ENCODE measurements at places on chromosomes 7 and 10.

DNA sequence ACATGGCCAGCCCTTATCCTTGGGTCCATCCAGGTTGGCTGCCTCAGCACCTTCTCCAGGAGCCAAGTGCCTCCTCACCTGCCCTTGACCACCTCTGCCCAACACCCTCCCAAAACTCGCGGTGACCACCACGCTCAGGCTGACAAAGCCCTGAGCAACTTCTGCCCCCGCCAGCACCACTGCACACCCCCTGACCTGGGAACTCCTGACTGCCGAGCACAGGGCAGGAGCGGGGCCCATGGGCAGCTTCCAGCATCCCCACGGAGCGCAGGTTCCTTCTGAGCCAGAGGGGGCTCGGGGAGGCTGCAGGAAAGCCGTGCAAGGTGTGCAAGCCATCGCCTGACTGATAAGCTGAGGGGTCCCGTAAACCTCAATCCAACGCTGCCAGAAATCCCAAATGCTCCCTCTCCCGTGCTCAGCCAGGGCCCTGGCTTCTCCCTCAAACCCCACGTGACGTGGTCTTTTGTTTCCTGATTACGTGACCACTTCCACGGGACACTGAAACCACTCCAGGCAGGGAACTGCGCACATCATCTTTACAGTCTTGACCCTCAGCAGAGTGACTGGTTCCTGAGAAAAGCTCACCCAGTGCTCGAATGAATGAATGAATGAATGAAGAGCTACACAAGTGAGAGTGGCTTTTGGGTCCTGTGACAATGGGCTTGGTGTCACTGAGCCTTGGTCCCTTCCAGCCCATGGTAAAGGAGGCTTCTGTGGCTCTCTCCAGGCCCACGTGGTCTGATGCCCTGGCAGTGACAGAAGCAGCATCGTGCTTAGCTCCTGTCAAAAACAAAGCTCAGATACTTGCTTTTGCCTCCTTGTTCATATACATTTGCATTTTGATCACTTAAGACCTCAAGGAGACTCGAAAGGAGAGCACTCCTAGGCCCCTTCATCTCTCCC, 249.8 kb upstream of the PPP2R2D start:
- no peak for DNase-seq

DNA sequence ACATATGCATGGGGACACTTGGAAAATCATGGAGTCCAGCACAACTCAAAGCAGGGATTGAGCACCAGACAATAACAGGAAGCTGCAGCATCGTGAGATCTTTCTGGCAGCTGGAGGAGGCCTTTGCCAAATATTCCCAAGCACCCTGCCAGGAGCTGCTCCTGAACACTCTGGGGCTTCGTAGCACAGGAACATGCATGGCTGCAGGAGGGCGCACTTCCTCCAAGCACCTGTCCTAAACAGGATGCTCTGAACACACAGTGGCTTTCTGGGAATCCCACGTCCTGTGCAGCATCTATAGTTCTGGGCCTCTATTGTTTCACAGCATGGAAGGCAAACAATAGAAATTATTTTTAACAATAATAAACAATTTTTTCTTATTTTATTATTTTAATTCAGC, 4.1 kb downstream of the ABLIM1 start:
- DNase-seq: no peak

DNA sequence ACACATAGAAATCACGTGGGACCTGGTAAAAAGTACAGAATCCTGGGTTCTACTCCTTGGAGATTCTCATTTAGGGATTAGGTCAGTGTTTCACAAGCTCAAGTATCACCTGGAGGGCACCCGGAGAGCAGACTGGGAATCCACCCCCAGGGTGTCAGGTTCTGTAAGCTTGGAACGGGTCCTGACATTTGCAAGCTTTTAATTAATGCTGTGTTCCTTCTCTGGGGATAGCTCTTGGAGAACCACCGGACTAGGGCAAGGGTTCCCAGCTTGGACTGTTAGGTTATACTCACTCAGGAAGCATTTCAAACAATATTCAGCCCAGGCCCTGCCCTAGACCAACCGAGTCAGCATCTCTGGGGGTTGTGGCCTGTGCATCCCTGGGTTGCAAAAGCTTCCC, 23.0 kb downstream of the TCF7L2 start:
- no peak for DNase-seq

DNA sequence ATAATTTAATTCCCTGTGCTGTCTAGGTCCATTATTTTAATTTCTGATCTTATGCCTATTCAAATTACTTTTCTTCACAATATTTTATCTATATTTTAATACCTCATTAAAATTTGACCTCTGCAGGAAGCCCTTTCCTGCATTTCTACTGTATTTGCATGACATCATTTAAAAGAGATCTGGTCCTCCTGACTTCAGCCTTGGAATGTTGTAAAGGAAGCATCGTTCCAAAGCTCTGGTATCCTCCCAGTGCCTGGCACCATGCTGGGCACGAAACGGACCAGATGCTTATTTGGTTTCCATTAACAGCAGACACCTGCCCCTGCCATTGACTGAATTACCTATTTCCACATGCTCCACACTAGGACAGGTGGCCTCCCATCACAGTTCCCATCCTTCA, 247.5 kb downstream of the KLF6 start:
- DNase-seq: no peak

DNA sequence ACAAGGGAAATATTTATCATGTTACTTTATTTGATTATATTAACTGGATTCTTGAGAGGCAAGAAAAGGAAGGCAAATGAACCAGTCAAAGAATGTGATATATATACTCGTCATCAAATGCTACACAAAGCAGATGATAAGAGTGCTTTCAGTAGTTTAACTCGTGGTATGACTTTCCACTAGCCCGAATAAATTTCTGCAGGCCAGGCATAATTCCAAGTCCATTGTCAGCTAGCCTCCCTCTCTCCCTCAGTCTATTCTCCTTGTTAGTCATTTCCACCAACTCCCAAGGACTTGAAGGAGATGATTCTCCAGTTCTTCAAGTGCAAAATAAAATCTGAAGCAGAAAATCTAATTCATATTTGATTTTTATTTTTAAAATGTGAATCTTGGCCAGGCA, 190.5 kb downstream of the GLI3 start:
- DNase-seq: no peak

DNA sequence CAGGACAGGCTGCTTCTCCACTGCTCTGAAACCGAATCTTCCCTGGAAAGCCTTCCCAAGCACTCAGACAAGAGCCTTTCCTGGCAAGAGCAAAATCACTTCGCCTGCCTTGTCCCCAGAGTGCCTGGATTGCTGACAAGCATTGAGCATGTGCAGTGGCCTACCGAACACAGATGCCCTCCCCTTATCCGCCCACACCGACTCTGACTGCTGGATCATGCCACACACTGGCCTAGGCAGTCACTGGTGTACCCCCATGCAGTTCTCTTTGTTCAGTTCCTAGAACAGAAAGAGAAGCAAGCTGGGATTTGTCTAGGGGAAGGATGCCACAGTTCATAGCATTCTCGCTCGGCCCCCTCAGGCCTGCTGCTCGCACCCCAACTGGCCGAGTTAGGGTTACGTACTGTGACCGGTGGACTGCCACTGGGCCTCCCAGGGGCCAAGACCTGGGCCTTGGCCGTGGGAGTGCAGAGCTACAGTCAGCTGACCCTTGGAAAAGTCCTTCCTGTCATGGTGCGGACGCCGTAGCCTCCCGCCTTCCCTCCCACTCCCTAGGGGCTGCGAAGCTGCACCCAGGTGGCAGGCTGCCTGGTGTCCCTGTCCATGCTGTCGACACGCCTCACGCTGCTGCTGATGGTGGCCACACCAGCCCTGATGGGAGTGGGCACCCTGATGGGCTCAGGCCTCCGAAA, 6.9 kb downstream of the ABCB8 start:
- DNase-seq: no peak

DNA sequence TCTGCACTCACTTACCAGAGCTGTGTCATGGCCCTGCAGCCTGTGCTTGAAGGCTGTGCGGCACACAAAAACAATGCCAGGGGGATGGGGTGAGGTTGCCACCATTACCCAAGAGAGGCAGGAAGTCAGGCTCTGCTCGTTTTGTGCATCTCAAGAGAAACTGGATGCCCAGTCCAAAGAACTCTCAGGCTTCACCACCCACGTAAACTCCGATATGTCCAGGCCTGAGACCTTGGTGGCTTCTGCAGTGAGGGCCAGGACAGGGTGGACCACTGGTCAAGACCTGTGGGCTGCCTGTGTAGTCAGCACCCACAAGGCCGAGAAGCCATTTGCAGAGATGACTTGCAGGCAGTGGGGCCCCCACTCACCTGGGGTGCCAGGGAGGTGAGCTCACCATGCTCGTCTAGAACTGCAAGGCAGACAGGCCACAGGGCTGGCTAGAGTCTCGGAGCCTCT, 54.7 kb upstream of the EBF3 start:
- no peak for DNase-seq

GRCh38 chr10:131266936-131267813, 44.3 kb downstream of the TCERG1L start:
- DNase-seq: no peak

DNA sequence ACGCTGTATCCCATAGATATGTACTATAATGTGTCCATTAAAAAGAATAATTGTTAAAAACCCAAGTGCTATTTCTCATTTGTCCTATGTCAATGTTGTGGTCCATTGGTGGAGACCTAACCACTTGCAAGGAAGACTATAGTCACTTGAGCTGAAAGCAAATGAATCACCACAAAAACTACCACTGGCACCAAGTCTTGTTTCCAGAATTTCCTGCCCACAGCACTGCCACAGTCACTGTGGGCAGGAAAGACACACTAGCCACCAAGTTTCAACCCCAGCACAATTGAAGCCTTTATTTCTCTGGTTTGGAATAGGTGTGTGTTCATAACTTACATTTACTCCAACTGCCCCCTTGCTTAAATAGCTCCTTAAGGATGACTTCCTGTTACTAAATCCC, 12.4 kb downstream of the DIP2C start:
- DNase-seq: no peak

All from iPS DF 6.9 (cell line).